HCEC 1CT (cell line): ENCODE measurements at places on chromosomes 2 and 18.

DNA sequence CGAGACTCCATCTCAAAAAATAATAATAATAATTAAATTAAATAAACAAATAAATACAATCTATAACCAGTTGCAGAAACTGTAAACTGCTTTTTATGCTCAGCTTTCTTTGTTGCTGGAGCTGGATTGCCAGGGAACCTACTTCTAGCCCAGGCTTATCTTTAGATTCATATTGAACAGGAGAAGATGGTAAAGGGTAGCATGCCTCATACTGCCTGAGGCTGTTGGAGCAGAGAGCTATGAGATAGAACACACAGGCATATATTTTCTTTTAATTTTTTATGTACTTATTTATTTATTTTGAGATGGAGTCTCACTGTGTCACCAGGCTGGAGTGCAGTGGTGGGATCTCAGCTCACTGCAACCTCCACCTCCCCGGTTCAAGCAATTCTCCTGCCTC, 28.7 kb upstream of the EML4 start:
- DNase-seq: no peak

GRCh38 chr18:74567822-74568221, 29.8 kb upstream of the ZNF407 start:
- no peak for DNase-seq

DNA sequence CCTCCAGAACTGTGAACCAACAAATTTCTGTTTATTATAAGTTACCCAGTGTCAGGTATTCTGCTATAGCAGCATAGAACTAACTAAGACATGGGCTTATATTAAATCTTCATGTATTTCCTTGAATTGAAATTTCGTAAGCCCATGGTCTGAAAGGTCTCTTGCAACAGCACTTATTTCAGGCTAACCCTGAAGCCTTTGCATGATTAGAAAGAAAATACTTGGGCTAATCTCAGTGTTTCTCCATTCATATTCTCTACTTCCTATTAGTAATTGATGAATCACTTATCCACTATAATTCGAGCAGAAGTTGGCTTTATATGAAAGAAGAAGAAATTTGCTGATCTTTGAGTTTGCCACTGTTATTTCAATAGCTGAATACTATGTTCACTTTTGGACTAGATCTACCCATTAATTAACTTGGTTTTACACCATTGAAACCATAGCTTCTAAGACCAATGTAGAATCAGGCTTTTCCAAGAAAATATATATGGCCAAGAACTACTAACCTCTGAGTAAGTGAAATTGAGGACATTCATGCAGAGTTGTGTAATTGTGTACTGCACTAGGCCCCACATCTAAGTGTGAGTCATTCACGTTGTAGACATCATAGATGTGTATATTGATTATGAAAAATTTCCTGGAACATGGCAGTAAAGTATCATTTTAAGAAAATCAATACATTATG, 731.6 kb downstream of the SOCS6 start:
- no peak for DNase-seq

- DNase-seq: no peak
Measured at GRCh38 chr2:241743620-241744019, 9.2 kb downstream of the D2HGDH start.

- no peak for DNase-seq
Measured at GRCh38 chr2:181882246-181883020, 9.1 kb upstream of the ITPRID2 start.

GRCh38 chr2:227578642-227579041, 20.1 kb upstream of the SCYGR2 start:
- no peak for DNase-seq

DNA sequence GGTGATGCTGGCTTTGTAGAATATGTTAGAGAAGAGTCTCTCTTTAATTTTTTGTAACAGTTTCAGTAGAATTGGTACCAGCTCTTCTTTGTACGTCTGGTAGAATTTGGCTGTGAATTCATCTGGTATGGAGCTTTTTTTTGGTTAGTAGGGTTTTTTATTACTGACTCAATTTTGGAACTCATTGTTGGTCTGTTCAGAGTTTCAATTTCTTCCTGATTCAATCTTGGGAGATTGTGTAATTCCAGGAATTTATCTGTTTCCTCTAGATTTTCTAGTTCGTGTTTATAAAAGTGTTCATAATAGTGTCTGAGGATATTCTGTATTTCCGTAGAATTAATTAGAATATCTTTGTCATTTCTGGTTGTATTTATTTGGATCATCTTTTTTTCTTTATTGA, 943.5 kb downstream of the TRIB2 start:
- DNase-seq: peak; percentile 39

DNA sequence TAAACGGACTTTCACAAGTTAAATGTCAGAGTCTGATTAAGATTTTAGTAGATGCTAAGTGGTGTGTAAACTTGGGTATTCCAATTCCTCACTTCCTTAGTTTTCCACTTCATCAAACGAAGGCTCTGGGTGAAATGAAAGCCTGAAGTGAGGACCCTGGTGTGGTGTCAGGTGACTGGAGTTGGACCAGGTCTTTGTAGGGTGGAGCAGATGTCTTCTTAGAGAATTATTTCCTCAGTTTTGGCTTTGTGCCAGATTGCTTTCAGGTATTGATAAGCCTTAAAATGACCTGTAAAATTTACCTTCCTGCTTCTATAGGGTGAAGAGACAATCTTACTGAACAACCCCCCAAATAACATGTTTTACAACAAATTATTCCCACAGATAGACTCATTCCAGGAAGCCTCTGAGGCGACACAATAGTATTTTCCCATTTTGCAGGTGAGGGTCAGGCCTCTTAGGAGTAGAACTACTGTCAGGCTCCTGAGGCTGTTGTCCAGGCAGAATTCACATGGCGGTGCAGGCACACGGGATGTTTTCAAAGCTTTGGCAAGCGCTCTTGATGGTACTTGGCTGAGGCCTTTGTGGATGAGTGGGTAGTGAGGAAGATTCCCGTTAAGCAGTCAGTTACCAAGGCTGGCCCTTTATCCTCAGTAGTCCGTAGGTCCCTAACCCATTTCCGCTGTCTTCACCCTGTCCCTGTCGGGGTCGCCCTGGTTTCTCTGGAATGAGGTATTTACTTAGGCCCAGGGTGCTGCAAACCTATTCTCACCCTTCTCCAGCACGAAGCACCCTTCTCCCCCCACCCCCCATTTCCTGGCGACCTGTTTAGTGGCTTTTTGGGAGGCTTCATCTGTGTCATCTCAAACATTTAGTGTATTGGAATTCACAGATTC, 6.6 kb downstream of the RPS7 start:
- DNase-seq: no peak

DNA sequence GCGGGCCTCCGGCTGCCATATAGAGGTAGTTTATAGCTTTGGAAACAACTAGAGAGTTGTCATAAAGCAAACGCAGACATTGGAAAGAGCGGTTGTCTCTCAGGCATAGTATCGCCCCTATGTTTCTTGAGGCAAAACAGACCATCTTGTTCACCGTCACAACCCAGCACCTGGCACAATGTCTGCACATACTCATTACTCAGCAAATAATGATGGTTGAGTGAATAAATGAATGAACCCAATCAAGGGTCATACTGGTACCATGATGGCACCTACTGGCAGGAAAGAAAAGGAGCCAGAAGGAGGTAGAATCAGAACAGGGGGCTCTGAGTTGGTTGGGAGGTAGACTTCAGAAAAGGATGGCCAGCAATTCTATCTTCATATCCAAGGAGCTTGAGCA, 118.5 kb downstream of the ANTXR1 start:
- no peak for DNase-seq

DNA sequence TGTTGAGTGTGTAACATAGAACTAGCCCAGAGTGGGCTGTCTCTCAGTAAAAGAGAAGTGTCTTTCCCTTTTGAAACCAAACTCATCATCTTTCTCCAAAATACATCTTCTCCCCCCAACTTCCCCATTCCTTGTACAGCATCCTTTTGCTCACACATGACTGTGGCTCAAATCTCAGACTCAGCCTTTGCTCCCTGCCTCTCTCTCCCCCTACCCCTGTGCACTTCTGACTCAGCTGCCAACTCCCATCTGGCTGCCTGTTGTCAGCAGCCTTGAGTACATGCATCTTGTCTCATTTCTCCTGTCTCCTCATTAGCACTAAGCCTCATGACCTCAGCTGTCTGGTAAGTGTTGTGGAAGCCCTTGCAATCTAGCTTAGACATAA, 18.1 kb upstream of the MGAT4A start:
- no peak for DNase-seq

DNA sequence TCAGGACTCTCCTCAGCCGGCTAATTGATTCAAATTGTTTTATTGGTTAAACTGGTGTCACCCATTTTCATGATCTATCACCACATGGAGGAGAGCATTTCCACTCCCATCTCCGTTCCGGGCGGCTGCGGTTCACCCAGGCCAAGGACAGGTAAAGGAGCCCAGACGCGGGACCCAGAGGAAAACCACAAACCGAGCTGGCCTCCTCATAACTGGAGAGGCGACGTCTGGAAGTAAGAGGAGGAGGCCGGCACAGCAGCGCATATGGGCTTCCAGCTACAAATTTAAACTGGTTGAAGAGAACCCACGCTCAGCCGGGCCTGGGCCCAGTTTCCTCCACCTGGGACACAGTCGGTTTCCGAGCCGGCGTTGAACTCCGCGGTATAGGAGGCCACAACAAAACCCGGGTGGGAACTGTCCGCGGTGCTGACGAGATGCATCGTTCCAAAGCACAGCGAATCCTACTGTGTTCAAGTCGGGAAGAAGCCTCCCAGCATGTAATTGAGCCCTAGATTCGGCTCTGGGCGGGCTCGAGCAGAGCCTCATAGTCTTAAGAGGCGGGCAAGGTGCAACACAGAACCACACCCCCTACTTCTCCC, 3.0 kb upstream of the SKOR2 start:
- DNase-seq: no peak

DNA sequence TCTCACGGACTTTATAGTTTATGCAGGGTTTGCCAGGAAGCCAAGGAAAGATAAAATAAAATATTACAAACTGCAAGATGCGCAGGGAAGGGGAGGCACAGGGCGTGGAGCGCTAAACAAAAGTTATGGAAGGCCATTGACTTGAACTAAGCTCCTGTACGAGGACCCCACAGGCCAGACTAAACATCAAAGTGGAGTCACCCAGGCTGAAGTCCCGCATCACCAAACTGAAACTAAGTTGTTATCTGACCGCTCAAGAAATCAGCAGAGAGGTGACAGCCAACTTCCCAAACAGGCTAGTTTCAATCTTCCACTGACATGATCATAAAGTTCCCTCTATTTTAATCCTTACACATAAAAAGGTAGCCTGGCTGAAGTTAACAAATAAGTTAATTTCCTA, 90.5 kb upstream of the YWHAQ start:
- DNase-seq: no peak

GRCh38 chr18:49926106-49926745, 112.9 kb upstream of the ACAA2 start:
- no peak for DNase-seq

DNA sequence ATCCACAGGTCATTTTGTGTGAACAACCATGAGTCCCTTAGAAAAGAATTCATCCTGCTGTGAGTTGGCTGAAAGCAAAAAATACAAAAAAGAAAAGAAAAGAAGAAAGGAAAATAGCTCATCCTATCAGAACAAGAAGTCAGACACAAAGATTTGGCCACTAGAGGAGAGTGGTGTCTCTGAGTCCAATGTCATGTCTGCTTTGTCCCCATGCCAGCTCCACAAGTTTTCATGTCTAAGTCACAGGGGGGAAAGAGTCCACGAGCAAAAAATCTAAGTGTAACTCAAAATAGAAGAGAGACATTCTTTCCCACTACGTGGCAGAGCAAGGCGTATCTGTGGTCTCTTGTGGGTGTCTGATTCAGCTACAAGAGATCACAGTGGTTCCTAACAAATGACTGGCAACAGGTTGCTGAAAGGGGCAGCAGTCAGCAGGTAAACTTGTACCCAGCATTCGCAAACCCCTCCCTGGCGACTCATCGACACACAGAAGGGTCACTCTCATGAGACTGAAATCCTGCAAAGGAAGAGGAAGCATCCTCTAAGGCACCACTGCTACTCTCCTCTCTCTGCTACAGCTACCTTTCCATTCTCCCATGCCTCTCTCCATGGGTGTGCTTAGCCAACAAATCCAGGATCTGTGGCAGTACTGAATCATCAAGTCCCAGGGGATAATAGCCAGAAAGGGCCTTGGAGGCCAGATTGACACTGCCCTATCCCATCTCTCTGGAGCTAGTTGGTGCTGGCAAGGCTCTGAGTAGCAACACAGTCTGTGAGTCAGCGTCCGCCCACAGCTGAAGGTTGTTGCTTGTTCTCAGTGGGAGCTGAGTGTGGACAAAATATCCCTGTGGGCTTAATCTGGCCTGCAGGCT, 123.0 kb upstream of the SLC39A10 start:
- DNase-seq: peak; percentile 77

GRCh38 chr2:132593171-132593570, 76.8 kb downstream of the LYPD1 start:
- no peak for DNase-seq

GRCh38 chr18:78239090-78239457, 740.5 kb upstream of the SALL3 start:
- DNase-seq: no peak

GRCh38 chr2:24429197-24430074, 61.6 kb upstream of the NCOA1 start:
- DNase-seq: no peak

- no peak for DNase-seq
Measured at GRCh38 chr2:74816540-74817303, 17.2 kb upstream of the HK2 start.

- DNase-seq: no peak
Measured at GRCh38 chr2:201199847-201200246, 16.9 kb downstream of the CASP10 start.

DNA sequence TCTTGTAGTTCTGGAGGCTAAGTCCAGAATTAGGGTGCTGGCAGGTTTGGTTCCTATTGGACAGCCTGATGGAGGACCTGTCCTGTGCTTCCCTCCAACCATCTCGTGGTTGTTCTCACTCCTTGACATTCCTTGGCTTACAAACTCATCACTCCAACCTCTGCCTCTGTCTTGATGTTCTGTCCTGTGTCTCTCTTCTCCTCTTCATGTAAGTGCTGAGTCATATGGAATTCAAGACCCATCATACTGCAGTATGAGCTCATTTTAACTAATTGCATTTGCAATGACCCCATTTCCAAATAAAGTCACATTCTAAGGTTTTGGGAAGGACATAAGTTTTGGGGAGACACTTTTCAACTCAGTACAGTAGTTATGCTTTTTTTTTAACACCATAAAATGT, 374.7 kb downstream of the TRIB2 start:
- DNase-seq: peak; percentile 53

DNA sequence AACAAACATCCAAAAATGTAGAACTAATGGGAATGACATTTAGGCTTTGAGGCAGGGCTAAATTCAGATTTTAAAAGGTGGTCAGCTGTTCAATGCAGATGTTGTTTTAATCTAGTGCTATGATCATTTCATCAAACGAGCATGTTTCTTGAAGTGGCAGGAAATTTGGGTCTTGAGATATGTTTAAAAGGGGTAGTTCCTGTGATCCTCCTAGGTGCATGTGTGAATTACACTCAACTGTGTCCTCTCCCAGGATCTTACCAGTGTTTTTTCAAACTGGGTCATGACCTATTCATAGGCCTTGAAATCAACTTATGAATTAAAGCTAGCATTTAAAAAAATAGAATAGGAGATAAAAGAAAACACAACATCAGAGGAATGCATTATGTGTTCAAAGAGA, 57.4 kb upstream of the ACMSD start:
- DNase-seq: no peak
